ENCODE measurements at places on chromosomes 16 and 17. TPM values are rescaled to one million over a fixed set of nuclear protein-coding genes. Genes with fewer than 3 reads are reported as not detected.

The VAT1L gene
- total RNA-seq, result not detected

The ACSM2A gene
- not detected for total RNA-seq

The TIMP2 gene
- total RNA-seq, result 3.3 TPM

The AATF gene
- total RNA-seq, result 27.6 TPM

The ADAD2 gene
- total RNA-seq, result not detected

The HEATR9 gene
- total RNA-seq, result not detected

The PRR11 gene
- 54.0 TPM for total RNA-seq

The KRT28 gene
- not detected for total RNA-seq
